ENCODE measurements at places on chromosomes 1 and 21.

GRCh38 chr1:224262373-224263054 lies 67.5 kb downstream of the NVL start:
- DNase-seq = no peak

- DNase-seq = no peak
These were observed 2.6 kb downstream of the CAPN8 start for GRCh38 chr1:223662943-223663342.

GRCh38 chr1:218878369-218878768 lies 295.3 kb upstream of the LYPLAL1 start:
- DNase-seq = no peak

DNA sequence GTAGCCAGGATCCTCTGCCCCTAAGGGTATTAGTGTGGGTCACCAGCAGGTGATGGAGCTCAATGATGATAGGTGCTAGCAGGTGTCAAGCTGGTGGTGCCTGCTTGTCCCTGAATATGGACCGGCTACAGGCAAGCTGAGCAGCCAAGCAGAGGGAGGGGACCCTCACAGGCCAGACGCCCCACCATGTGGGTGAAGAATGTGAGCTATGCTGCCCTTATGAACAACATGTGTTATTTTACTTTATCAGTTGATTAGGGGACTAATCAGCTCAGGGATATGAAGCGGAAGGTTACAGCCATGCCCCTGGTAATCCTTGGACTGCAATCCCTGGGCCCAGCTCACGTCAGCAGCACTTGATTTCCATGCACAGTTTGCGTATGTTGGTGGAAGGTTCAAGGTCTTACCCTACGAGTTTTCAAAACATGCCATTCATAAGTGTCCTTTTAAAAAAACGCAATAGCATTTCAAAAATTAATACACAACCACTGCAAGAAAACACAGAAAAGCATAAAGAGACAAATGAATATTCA lies 106.0 kb downstream of the CDC7 start:
- no peak for DNase-seq

GRCh38 chr1:20590306-20590777 lies 1.4 kb downstream of the CDA start:
- DNase-seq = no peak

GRCh38 chr1:232169436-232169835 lies 460.5 kb downstream of the SIPA1L2 start:
- no peak for DNase-seq

GRCh38 chr1:2425892-2426291 lies 13.5 kb upstream of the PEX10 start:
- DNase-seq = no peak

GRCh38 chr1:97082160-97082848 lies 360.7 kb downstream of the PTBP2 start:
- DNase-seq = no peak

GRCh38 chr1:41874151-41874719 lies 44.5 kb downstream of the HIVEP3 start:
- no peak for DNase-seq

DNA sequence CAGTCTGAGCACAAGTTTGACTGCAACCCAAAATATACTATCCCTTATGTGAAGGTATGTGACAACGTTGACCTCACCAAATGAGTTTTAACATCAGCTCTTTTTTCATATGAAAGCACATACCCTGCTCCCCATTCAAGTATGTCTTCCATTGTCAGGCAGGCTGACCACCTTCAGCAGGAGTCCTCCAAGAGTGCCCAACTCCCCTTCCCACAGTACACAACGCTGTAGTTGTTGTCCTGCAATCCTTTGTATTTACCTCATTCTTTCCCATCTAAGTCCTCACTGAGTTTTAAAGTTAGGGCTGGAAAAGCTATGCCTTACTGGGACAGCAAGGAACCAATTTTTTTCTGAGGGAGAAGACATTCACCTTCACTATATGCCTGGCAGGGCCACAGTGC lies 14.7 kb downstream of the SFPQ start:
- no peak for DNase-seq

DNA sequence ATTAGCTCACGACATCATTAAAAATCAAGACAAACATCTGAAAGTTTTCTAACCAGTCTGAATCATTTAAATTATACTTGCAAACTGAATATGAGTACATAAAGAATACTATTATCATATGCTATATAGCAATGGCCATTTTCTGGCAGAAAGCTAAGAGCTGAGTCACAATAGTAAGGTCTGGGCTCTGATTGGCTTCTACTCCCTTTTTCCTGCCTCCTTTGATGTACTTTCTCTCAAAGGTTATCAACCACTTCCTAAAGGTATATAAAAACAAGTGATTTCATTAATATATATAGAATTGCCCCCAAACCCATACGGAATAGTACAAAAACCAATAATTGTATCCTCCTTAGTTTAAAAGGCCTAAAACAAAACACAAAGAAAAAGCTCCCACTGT lies 7.0 kb downstream of the KCNA3 start:
- no peak for DNase-seq

DNA sequence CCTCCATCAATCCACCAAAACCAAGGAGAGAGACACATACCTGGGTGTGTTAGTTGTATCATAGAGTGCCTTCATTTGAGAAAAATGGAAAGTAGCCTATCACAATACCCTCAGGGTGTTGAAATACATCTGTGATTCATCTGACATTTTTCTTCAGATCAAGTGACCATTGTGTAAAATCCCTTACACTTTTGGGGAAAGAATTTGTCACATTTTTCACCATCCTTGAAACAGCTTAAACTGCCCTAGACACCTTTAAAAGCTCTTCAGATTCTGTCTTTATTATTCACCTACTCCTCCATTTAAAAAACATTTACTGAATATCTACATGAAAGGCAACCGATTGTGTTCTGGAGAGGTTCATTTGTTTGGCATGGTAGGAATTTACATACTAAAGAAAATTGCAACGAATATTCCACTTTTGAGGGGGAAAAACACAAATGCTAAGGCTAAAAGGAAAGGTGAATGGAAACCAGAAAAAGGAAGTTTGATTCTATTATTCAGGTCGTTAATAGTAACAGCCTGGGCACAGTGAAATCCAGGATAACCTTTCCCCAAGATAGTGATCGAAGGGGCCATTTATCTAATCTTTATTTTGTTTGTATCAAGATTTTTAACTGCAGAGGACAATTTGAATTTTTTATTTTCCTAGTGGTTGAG lies 70.4 kb upstream of the SAMSN1 start:
- no peak for DNase-seq

- DNase-seq = no peak
These were observed 3.8 kb upstream of the SELENON start for GRCh38 chr1:25795946-25796810.

DNA sequence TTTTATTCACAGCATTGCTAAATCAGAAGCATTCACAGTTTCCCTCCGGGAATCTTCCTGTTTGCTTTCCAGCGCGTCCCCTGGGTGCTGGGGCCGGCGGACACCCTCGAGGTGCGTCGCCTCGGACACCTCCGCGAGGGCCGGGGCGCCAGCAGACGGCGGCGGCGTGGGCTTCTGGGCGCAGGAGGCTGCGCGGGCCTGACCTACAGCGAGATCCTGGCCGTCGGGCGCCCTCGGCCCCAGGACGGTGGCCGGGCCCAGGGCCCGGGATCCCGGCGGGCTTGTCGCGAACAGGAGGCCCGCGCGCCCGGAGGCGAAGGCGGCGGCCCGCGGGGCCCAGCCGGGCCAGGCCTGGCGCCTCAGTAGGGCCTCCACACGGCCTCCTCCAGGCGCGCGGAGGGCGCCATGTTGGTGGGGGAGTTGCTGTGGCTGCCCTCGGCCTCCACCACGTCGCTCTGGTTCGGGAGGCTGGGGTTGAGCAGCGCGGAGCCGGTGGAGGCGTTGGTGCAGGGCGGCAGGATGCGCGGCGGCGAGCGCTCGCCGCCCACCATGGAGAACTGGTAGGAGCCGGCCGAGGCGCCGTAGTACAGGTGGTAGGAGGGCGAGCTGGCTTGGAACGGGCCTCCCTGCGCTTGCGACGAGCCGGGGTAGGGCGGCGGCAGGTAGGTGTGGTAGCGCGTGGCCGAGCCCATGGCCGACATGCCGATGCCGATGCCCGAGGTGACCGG lies 123.1 kb downstream of the CLIC6 start:
- no peak for DNase-seq

DNA sequence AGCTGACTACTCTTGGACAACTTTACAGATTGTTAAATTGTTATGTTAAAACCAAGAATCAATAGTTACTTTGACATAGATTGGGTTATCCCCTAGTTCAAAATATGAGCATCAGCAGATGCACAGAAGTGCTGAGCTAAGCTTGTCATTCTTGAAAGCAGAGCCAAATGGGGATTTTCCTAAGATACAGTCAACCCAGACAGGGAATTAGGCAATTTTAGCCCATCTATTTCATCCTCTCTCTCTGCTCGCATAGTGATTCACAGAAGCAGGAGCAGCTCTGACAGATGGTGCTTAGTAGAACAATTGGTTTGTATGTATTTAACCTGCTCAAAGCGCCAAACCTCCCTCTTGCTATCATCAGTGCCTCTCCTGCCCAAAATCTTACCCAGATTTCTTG lies 27.9 kb upstream of the PRRC2C start:
- DNase-seq = peak; percentile 1

GRCh38 chr1:186142159-186142558 lies 232.9 kb downstream of the TPR start:
- DNase-seq = no peak

GRCh38 chr1:65765631-65766030 lies 27.1 kb upstream of the PDE4B start:
- DNase-seq = no peak

- DNase-seq = no peak
These were observed 559.9 kb downstream of the PLPP3 start for GRCh38 chr1:56019472-56019871.

- no peak for DNase-seq
These were observed 19.1 kb upstream of the QSOX1 start for GRCh38 chr1:180135535-180135934.

DNA sequence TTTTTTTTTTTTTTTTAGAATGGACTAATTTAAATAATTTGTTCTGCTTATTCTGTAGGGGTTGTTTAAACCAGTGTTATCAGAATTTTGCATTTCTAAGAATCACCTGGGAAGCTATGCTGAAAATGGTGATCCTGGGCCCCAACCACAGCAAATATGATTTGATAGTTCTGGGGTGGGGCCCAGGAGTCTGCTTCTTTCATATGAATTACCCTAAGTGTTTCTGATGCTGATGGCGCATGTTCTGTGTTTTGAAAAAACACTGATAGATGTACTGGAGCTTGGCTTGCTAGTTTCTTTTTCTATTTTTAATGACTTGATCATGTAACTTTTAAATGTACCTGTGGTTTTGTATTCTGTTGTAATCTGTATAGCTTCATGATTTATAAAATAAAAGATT lies 89.3 kb downstream of the CDC14A start:
- no peak for DNase-seq

DNA sequence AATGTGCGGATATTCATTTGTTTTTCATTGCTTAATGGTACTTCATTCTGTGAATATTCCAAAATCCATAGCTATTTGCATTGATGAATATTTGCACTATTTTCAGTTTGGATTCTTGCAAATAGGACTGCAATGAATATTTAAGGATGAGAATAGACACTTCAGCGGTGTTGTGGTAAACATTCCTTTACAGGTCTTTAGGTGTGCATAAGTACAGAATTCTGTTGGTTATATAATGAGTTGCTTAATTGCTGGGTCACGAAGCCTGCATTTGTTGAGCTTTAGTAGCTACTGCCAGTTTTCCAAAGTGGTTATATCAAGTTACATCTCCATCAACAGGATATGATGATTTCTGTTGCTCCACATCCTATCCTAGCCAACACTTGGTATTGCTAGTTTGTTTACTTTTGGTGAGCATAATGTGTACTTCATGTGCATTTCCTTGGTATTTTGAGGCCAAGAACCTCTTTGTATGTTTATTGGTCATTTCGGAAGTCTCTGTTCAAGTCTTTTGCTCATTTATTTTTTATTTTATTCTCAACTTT lies 64.2 kb upstream of the CYYR1 start:
- peak; percentile 79 for DNase-seq

DNA sequence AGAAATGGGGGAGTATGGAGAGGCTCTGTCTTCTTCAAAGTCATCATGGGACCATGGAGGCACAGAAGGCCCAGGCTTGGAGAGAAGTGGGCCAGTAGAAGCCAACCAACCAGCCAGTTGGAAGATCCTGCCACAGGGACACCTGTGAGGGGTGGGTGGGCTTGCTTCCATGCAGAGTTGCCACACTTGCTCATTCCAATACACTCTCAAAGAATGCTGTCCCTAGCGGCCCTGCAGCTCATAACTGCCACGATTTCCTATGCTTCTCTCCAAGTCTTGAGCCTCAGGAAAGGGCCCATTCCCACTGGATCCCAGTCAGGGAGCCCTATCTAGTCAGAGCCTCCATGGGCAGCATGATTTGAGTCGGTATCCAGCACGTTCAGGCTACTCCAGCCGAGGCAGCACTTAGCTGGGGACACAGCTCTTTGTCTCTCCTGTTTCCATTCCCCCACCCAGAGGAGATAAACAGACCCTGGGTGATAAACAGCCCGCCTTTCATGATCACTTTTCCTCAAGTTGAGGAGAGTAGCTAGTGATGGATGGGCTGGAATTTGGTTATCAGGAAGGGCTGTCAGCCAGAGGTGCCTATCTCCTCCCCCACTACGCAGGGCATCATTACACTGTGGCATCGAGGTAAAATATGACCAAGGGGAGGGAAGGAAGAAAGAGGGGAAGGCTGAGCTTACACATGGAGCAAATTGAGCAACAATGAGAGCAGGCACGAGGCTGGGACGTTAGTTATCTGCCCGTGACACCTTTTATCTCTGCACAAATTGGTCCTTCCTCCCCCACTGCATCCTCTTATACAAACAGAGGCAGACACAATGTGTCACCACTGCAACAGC lies 64.6 kb downstream of the ERI3 start:
- DNase-seq = no peak

- DNase-seq = no peak
These were observed 2.2 kb upstream of the YBX1 start for GRCh38 chr1:42680055-42680454.

GRCh38 chr1:109493805-109494539 lies at the start of gene CYB561D1:
Gene CYB561D1 (plus strand): TSS chr1:109494094. CDS start chr1:109494140, 46 bp downstream.
- peak; percentile 82 for DNase-seq

DNA sequence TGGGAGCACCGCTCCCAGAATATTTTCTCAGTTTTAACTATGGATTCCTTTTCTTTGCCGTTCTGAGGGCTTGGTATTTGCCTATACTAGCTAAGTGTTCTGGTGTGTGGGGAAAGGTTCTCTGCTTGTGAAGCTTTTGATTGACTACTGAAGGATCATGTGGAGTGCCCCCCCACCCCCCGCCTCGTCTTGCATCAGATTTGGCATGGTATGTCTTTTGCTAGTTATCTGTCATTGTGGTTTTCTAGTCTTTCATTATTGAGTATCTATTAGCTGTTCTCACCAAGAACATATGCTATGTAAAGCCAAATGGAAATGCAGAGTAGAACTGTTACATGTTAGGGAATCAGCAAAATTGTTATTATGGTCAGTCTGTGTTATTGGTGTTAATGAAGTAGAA lies 58.3 kb downstream of the MACF1 start:
- DNase-seq = no peak
